Stimulated activated CD4-positive, alpha-beta T cell treated with anti-CD3 and anti-CD28 coated beads, TNF-alpha, amount 100 ng/mL, for 24 hours (primary cell): ENCODE measurements at places on chromosomes 12 and 14.

GRCh38 chr12:3717283-3717898 is 35.5 kb downstream of the CRACR2A start:
- DNase-seq, result no peak

- no peak for DNase-seq
Observed at GRCh38 chr12:98229540-98229924, 285.9 kb upstream of the TMPO start.

DNA sequence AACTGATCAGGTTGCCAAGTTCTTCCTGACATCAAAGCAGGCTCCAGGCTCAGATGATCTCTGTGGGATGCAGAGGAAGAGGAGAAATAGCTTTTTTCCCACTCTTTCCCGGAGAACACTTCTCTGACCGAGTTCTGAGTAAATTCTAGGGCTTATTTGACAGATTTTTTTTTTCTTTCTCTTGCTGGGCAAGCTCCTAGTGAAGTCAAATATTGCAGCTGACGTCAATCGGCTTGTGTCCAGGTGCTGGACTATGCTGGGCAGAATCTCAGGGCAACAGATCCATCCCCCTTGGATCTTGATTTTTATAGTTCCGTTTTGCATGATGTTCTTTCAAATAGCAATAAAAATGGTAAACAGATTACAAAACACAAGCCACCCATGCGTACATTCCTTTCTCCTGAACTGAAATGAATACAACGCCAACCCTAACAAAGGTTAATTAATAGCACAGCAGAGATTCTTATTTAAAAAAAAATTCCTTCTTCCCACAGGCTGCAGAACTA is 182.2 kb downstream of the NOVA1 start:
- DNase-seq, result no peak

- DNase-seq, result no peak
Observed at GRCh38 chr12:65495233-65495632, 216.8 kb downstream of the MSRB3 start.

- DNase-seq, result peak; percentile 48
Observed at GRCh38 chr14:49853572-49854375, 1.2 kb upstream of the NEMF start.

GRCh38 chr12:62739266-62740015 is 195.5 kb downstream of the PPM1H start:
- no peak for DNase-seq

DNA sequence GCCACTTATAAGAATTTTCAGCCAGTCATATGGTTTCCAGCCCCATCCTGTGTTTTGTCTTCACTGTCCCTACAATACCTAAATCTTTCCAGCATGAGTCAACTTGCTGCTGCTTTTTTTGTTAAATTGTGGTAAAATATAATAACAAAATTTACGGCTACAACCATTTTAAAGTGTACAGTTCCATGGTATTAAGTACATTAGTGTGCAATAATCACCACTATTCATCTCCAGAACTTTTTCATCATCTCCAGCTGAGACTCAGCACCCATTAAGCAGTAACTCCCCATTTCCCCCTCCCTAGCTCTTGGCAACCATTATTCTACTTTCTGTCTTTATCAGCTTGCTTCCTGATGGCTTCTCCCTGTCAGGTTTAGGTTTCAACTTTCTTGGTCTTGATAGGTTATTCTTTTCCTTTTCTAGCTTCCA is 39.1 kb downstream of the FRS2 start:
- no peak for DNase-seq

DNA sequence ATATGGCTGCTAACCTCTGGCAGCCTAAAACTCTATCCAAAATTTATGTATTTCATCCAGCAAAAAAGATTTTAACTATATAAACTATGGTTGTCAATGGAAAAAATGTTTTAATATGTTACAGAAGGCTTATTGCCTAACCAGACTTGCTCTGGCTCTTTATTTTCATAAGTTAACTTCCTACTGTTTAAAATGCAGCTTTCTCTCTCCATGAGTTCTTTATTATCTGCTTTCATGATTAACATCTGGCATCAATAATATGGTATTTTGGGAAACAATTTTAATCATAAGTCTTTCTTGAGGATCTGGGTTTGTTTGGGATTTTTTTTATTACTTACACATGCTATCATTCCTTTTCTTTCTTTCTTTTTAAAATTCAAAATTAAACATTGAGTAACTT is 20.5 kb downstream of the KERA start:
- DNase-seq, result no peak

DNA sequence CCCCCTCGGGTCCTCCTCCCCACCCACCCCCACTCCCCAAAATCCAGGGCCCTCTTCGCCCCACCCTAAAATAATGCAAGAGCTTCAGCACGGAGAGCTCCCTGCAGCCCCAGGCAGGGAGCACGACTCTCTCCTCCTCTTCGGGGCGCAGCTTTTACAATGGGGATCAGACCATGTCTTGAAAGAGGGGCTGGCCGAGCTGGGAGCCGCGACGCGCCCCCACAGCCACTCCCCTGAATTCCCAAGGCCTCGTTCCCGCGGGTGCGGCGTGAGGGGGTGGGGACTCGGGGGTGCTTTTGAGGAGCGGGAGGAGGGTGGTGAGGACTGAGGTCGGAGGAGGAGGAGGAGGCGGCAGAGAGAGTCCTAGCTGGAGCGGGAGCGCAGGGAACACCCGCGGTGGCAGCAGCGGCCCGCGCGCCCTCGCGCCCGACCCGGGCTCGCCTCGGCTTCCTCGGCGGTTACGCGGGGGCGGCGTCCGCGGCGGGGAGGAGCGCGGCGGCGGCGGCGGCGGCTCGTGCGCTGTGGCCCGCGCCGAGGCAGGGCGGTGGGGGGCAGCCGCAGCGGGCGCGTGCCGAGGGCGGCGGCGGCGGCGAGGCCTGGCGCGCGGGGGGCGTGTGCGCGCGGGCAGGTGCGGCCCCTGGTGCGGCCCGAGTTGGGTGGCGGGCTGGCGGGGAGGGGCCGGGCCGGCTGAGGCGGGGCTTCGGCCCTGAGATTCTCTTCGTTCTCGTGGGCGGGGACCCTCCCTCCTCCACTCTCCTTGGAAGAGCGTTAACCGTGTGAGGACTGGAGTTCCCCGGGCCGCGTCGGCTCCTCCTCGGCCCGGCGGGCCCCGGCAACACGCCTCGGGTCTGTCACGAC is at the start of gene ANKS1B:
ANKS1B (minus strand) TSS at position 666 of the 858 bp plus-strand sequence. CDS start 699 bp downstream, outside the sequence.
- DNase-seq, result peak; percentile 31

DNA sequence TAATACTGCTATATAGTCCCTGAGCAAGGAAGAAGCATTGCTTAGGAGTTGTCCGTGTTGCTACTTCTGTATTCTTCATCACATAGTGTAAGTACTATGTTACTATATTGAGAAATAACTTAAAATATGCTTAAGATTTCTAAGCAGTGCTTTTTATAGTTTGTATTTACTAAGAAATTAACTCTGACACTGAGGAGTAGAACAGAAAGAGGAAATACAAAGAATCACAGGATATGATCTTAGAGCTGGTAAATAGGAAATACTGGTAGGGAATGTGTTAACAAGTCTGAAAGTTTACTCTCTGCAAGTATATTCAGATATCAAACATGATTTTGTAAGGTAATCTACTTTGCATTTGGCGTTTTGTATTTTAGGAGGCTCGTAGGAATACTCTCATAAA is 15.5 kb downstream of the XPOT start:
- no peak for DNase-seq

DNA sequence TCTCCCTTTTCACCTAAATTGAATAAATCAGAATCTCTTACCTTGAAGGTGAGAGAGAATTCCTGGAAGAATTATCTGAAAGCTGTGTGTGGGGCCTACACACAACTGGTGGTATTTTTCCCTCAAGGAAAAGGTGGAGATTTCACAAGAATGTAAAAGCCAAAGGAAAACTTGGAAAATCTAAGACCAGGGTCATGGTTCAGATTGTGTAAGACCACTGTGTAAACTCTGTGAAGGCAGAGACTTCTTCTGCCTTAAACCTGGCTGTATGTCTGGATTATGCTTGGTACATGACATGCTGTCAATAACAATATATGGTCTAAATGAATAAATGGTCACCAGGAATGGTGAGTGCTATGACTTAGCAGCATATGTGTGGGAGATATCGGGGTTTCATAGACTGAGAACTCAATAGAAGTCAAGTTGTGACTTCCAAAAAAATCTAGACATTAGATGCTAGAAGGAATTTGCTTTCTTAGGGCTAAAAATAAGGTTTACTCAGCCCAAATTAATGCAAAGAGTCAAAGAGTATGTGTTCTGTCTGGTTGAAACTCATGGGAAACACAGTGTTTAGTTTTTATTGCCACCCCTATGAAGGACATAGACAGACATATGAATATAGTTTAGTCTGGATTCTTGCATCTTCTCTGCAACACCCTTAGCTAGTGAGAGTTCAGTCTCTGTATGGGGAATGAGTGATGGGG is 163.7 kb downstream of the SNAPC1 start:
- DNase-seq, result no peak

- DNase-seq, result no peak
Observed at GRCh38 chr14:41950428-41951151, 343.9 kb downstream of the LRFN5 start.

DNA sequence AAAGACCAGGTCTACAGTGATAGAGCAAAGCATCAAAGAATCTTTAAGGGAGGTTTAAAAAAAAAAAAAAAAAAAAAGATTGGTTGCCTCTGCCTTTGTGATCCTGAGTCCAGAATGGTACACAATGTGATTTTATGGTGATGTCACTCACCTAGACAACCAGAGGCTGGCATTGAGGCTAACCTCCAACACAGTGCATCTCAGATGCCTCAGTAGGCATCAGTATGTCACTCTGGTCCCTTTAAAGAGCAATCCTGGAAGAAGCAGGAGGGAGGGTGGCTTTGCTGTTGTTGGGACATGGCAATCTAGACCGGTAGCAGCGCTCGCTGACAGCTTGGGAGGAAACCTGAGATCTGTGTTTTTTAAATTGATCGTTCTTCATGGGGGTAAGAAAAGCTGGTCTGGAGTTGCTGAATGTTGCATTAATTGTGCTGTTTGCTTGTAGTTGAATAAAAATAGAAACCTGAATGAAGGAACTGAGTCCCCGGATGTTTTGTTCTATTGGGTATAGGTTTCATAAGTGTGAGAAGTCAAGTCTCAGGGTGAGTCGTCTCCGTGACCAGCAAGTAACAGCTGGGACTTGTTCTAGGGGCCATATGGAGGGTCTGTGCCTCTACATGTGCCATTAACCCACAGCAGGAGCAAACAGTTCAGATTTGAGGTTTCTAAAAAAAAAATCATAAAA is 9.3 kb downstream of the PEBP1 start:
- DNase-seq, result no peak

- DNase-seq, result no peak
Observed at GRCh38 chr12:26338586-26339572, 143.5 kb downstream of the SSPN start.

DNA sequence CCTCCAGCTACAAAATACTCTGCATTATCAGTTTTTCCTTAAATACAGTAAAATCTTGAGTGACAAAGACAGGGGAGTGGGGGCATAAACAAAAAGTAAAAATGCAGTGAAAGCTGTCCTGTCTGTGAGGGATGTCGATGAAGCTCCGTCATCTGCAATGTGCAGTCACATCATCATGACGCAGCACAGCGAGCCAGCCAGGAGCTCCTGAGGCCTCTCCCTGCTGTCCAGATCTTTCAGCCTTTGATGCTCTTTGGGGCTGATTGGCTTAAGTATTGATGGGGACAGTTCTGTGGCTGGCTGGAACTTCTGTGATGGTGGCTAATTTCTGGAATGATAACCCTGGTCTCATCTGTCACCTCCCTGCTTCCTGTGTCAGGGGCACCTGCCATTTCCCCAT is 54.6 kb upstream of the TRAF3 start:
- no peak for DNase-seq

DNA sequence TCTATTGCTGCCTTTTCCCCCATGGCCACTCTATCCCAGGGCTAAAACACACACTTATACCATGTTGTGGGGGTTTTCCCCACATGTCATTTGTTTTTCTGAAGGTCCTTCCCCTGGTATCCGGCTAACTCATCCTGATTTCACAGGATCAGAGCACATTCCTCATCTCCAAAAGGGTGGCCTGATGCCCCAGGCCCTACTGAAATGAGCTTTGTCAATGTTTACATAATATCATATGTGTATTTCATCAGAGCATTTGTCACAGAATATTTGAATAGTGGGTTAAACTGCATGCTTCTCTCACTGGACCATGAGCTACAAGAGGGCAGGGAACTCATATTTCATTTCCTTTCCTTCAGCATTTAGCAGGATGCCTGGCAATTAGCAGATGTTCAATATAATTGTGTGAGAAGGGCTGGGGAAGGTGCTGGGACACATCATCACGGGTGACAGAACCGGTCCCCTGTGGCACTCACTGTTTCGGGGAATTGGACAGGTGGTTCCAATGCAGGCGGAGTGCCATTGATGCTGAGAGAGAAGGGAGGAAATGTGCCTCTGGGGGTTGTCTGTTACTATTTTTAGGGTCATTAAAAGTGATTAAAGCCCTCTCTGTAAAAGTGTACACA is 26.8 kb downstream of the EMP1 start:
- no peak for DNase-seq

DNA sequence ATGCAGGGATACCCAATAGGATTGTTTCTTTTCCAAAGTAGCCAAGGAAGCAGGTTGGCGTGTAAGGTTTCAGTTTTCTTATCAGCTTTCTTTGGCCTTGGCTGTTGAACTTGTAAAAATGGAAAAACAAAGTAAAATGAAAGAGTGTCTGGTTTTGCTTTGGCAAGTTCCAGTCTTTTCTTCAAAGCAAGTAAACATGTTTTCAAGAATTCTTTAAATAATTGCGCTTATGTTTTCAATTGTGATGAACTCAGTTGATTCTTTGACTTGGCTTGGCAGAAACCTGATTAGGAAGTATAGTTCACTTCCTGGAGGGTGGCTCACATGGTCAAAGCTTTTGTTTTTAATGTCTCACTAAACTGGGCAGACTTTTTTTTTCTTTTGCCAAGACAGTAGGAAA is 112.2 kb upstream of the USP44 start:
- no peak for DNase-seq

GRCh38 chr12:40032433-40033241 is 73.2 kb downstream of the SLC2A13 start:
- no peak for DNase-seq
